Upper lobe of left lung (tissue), 6 donors: ENCODE measurements at places on chromosomes 12 and 14. TPM values are rescaled to one million over a fixed set of nuclear protein-coding genes. Genes with fewer than 3 reads are reported as not detected.

- no peak for DNase-seq
These were observed 51.6 kb downstream of the SPTB start for GRCh38 chr14:64828071-64828470.

DNA sequence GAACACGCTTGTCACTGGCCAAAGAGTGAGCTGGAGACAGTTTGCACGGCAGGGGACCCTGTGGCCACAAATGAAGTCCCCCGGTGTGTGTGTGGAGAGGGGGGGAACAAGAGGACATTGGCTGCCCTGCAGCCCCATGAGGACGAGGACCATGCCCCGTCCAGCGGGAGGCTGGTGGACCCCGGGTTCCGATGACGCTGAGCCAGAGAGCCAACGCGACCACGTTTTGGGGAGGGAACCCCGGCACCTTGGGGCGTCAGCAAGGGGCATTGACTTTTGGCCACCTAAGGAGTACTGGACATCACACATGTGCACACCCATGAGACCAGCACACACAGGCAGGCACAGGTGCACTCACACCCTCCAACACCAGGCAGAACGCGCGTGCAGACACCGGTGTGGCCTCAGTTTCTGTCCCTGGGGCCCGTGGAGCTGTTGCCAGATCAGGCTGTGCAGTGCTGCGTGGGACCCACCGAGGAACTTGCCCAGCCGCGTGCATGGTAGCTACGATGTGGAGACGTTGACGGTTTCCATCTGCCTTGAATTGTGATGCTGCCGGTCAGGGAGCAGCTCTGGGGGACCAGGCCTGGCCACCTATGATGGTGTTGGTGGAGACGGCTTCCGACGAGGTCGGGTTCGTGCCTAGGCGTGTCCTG is 26.5 kb downstream of the NOC4L start:
- DNase-seq: no peak

- DNase-seq: no peak
These were observed 8.0 kb upstream of the SSTR1 start for GRCh38 chr14:38199739-38200138.

GRCh38 chr14:21669284-21669683 is 4.3 kb downstream of the OR4E1 start:
- DNase-seq: no peak

The BEGAIN gene
- under 0.01 TPM for total RNA-seq

GRCh38 chr12:117091758-117092510 is 7.3 kb downstream of the TESC start:
- DNase-seq: no peak
